ENCODE measurements at places on chromosomes 12 and 14. TPM values are rescaled to one million over a fixed set of nuclear protein-coding genes. Genes with fewer than 3 reads are reported as not detected.

Gene ASCL4
- not detected for total RNA-seq

Gene ADAM21
- not detected for total RNA-seq

Gene ARHGDIB
- 128 TPM for total RNA-seq

Gene COQ5
- 30.0 TPM for total RNA-seq

Gene GOLT1B
- 27.1 TPM for total RNA-seq

Gene RPS6KA5
- total RNA-seq = 1.8 TPM

Gene KRT6C
- not detected for total RNA-seq

Gene OASL
- 0.65 TPM for total RNA-seq

Gene FBRSL1
- 7.7 TPM for total RNA-seq

Gene CLEC1B
- total RNA-seq = not detected

Gene CHGA
- not detected for total RNA-seq

Gene CCDC38
- not detected for total RNA-seq

Gene TMEM233
- 0.19 TPM for total RNA-seq

Gene MANSC1
- 16.7 TPM for total RNA-seq

Gene LRRK2
- 15.3 TPM for total RNA-seq

Gene ERBB3
- 7.6 TPM for total RNA-seq

Gene CCDC177
- not detected for total RNA-seq

Gene CELA1
- not detected for total RNA-seq

Gene CABP1
- 14.7 TPM for total RNA-seq

Gene RNASE3
- not detected for total RNA-seq

Gene NELL2
- 1.1 TPM for total RNA-seq

Gene WDHD1
- 1.4 TPM for total RNA-seq

Gene SPX
- 0.38 TPM for total RNA-seq

Gene ASPG
- 1.5 TPM for total RNA-seq

Gene TMPRSS12
- total RNA-seq = not detected

Gene RNASE1
- 1,281 TPM for total RNA-seq

Gene ABCC9
- 52.6 TPM for total RNA-seq

Gene RAD51AP1
- 1.5 TPM for total RNA-seq

Gene TRIP11
- total RNA-seq = 26.2 TPM

Gene TMEM63C
- total RNA-seq = not detected

Gene ANKRD52
- total RNA-seq = 15.4 TPM

Gene SLCO1B1
- not detected for total RNA-seq

Gene IL22
- total RNA-seq = not detected

Gene SMARCD1
- 47.7 TPM for total RNA-seq

All from omental fat pad (tissue), 4 donors.